Tibial nerve (tissue), 4 donors: ENCODE measurements at places on chromosomes 2 and 18. TPM values are rescaled to one million over a fixed set of nuclear protein-coding genes. Genes with fewer than 3 reads are reported as not detected.

Gene DHRS9
- 0.21 TPM for total RNA-seq

Gene KCNE4
- 8.4 TPM for total RNA-seq

Gene AGXT
- not detected for total RNA-seq

Gene EVA1A
- not detected for total RNA-seq

Gene EML6
- total RNA-seq = 18.0 TPM

Gene UBXN4
- 62.5 TPM for total RNA-seq

DNA sequence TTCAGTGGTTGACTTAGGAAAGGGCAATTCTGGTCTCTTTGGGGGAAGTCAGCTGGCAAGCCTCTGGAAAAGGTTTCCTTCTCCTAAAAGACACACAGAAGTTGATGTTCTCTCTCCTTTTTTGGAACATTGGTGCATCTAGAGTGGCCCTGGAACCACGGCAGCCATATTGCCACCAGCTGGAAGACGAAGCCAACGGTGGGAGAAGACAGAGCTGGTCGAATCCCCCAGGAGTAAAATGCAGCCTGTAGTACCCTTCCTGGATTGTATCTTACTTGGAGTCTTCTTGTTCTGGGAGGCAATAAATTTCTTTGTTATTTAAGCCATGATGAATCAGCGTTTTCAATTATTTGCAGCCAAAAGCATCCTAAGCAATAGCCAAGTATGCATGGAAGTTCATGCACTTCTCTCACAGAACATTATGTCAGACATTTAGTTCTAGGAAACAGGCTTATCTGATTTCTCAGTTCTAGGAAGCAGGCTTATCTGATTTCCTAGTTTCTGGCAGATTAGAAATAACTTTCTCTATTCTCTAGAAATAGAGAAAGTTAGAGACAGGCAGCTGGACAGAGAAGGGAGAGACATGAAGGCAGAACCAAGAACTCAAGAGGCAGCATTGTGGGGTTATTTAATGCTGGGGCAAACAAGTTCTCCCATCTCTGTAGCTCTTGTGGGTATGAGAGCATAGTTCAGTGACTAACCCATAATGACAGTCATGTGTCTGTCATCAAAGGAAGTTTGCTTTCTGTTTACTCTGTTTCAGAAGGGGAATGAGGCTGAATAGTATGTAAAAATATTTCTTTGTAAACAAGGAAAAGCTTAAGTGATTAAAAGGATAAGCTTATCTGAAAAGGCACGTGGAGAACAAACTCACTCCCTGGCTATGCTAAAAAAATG, 40.5 kb upstream of the NABP1 start:
- peak overlapping the region; percentile 62 for H3K27ac ChIP-seq
- H3K4me1 ChIP-seq = peaks cover 16% of the 10 kb centered on the region
- no peaks in the 10 kb centered on the region for H3K27me3 ChIP-seq
- no peak for DNase-seq
- H3K36me3 ChIP-seq = no peaks in the 10 kb centered on the region
- H3K4me3 ChIP-seq = no peak overlapping the region

DNA sequence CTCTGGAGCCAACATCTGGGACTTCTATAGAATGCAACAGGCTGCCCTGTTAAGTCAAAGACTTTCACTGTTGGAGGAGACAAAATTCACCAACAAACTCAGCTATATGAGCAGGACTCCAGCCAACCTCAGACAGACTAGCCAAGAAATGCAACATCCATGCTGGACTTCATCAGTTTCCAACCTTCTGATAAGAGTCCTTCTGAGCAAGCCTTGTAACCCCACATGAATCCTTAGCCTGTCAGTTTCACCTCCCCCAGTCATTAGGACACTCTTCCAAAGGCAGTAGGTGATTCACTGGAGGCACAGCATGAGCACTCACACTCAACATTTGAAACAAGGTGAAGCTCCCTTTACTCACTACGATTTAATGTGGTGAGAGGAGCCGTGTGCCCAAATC, 5.8 kb downstream of the TBC1D8 start:
- H3K27ac ChIP-seq = no peak overlapping the region
- no peak overlapping the region for H3K4me3 ChIP-seq
- no peaks in the 10 kb centered on the region for H3K27me3 ChIP-seq
- no peak for DNase-seq
- H3K4me1 ChIP-seq = no peaks in the 10 kb centered on the region

GRCh38 chr2:155062922-155063258, 364.4 kb downstream of the KCNJ3 start:
- no peak overlapping the region for H3K27ac ChIP-seq
- H3K4me3 ChIP-seq = no peak overlapping the region
- DNase-seq = no peak
- H3K36me3 ChIP-seq = no peaks in the 10 kb centered on the region
- no peaks in the 10 kb centered on the region for H3K4me1 ChIP-seq
- no peaks in the 10 kb centered on the region for H3K27me3 ChIP-seq

DNA sequence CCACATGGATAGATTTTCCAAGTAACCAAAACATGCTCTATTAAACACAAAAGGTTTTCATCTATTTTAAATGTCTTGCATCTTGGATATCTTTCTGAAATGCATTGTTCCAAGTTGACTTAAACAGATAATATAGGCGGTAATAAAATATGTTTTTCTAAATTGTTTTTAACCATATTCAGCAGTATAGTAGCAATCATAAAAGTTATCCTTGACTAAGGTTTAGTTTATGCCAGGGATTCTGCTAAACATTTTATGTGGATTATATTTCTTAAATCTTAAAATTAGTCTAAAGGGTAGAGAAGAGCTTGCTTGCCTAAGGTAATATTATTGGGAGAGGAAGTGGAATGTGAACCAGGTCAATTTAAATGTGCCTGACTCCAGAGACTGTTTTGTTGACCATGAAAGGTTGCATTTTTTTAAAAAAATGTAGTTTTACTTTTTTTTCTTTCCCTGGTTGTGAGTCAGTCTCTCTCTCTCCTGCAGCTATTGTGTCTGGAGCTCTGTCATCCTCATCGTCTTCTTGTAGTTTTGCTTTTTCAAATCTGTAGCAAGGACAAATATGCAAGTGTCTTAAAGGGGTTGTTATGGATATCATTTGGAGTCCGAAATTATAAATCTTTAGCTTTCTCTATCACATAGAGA, 309.1 kb upstream of the COL3A1 start:
- no peaks in the 10 kb centered on the region for H3K36me3 ChIP-seq
- no peaks in the 10 kb centered on the region for H3K27me3 ChIP-seq
- no peak overlapping the region for H3K4me3 ChIP-seq
- H3K27ac ChIP-seq = no peak overlapping the region
- no peak for DNase-seq

DNA sequence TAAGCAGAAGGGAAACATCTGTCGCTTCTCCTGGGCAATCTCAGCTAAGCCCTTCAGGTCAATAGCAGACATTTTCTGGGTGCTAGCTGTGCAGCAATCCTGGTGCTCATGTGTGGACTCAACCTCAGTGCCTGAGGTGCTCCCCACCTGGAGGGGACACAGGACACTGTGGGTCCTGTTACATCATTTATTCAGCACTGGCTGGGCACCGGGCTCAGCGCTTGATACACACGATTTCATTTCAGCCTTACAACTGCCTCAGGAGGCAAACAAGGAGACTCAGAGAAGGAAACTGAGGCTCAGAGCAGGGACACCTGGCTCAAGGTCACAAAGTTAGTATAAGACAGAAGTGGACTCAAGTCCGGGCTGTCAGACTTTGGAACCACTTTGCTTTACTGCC, 46.7 kb downstream of the MARCO start:
- no peak overlapping the region for H3K27ac ChIP-seq
- no peak overlapping the region for H3K4me3 ChIP-seq
- no peaks in the 10 kb centered on the region for H3K4me1 ChIP-seq
- no peaks in the 10 kb centered on the region for H3K36me3 ChIP-seq
- DNase-seq = no peak

GRCh38 chr2:13676269-13676668, 956.2 kb upstream of the LRATD1 start:
- H3K4me1 ChIP-seq = no peaks in the 10 kb centered on the region
- no peak overlapping the region for H3K4me3 ChIP-seq
- H3K27ac ChIP-seq = no peak overlapping the region
- H3K36me3 ChIP-seq = no peaks in the 10 kb centered on the region
- DNase-seq = no peak

- H3K27me3 ChIP-seq = no peaks in the 10 kb centered on the region
- DNase-seq = no peak
- H3K36me3 ChIP-seq = no peaks in the 10 kb centered on the region
- H3K4me1 ChIP-seq = no peaks in the 10 kb centered on the region
- no peak overlapping the region for H3K27ac ChIP-seq
Measured at GRCh38 chr2:180352620-180353019, 345.5 kb upstream of the CWC22 start.

GRCh38 chr2:153873052-153874048, 1.6 kb downstream of the GALNT13 start:
- H3K27ac ChIP-seq = no peak overlapping the region
- no peak overlapping the region for H3K4me3 ChIP-seq
- H3K36me3 ChIP-seq = no peaks in the 10 kb centered on the region
- peaks cover 26% of the 10 kb centered on the region for H3K27me3 ChIP-seq
- H3K4me1 ChIP-seq = peaks cover 5% of the 10 kb centered on the region
- no peak for DNase-seq

GRCh38 chr18:69490813-69491212, 90.1 kb downstream of the DOK6 start:
- H3K27ac ChIP-seq = no peak overlapping the region
- peaks cover 8% of the 10 kb centered on the region for H3K4me1 ChIP-seq
- H3K27me3 ChIP-seq = no peaks in the 10 kb centered on the region
- no peak overlapping the region for H3K4me3 ChIP-seq
- DNase-seq = no peak
- no peaks in the 10 kb centered on the region for H3K36me3 ChIP-seq

GRCh38 chr18:74142252-74142651, 5.4 kb downstream of the FBXO15 start:
- no peak for DNase-seq
- no peaks in the 10 kb centered on the region for H3K36me3 ChIP-seq
- H3K4me3 ChIP-seq = no peak overlapping the region
- H3K4me1 ChIP-seq = no peaks in the 10 kb centered on the region
- H3K27me3 ChIP-seq = no peaks in the 10 kb centered on the region

DNA sequence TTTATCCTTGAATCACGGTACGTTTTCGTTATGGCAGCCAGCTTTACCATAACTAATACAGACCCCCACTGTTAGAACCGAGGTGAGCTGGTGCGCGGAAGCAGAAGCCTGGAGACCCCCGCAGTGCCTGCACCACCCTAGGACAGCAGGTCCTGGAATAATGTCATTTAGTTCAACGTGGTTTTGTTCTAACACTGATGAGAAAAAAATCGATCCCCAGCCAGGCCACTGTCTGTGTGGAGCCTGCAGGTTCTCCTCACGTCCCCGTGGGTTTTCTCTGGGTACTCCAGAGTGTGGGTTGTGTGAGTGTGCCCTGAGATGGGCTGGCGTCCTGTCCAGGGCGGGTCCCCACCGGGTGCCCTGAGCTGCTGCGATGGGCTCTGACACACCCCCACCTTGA, 69.9 kb upstream of the ST3GAL5 start:
- no peak for DNase-seq
- peaks cover 7% of the 10 kb centered on the region for H3K4me1 ChIP-seq
- no peaks in the 10 kb centered on the region for H3K36me3 ChIP-seq
- H3K4me3 ChIP-seq = no peak overlapping the region

GRCh38 chr2:238689871-238690389, 158.0 kb upstream of the TWIST2 start:
- no peak overlapping the region for H3K4me3 ChIP-seq
- DNase-seq = no peak
- no peaks in the 10 kb centered on the region for H3K27me3 ChIP-seq
- H3K4me1 ChIP-seq = peaks cover 7% of the 10 kb centered on the region

DNA sequence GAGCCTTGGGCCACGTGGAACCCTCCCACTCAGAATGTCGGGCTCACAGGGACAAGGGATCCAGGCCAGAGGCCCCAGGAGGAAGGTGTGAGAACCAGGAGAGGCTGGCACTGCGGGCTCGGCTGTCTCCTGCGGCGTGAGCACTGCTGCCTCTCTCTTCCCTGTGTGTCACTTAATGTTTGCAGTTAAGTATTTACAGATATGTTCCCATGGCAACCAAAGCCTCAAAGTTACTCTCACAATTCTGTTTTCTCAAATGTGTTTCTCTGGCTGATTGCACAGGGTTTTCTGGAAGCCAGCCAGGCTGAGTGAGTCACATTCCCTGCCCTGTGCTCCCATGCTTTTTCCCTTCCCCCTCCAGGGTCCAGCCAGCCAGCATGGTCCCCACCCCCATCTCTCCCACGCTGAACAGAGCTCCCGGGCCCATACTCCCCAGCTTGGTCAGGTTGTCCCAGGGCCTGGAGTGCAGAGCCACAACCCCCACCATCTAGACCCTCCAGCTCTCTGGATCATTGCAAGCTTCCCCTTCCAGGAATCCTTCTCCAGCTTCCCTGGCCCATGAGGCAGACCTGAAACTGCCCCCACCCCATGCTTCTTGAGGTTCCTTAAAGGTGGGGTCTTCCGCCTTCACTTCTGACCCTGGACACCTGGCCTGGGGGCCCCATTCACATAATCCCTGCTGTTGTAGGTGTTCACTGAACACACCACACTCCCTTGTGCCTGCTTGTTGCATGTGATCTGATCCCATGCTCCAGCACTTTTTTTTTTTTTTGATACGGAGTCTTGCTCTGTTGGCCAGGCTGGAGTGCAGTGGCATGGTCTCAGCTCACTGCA, 265.9 kb downstream of the CELF4 start:
- DNase-seq = peak; percentile 86
- H3K4me1 ChIP-seq = peaks cover 10% of the 10 kb centered on the region
- no peak overlapping the region for H3K4me3 ChIP-seq
- H3K27ac ChIP-seq = no peak overlapping the region

DNA sequence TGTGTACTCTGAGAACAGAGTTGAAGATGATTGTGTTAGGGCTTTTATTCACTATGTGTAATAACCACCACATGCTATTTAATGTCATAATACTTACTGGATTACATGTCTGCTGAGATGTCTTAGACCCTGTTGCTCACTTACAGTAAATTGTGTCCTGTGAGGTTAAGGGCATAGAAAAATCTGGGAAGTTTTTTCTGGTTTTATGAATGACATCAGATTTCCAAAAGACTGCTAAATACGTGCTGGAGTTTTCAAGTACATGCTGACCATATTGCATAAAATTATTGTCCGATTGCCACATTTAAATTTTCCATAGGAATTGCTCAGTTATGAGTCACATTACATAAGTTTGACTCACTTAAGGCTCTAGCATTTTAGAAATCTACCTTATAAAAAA, 96.7 kb upstream of the COL5A2 start:
- no peaks in the 10 kb centered on the region for H3K36me3 ChIP-seq
- no peak for DNase-seq
- no peaks in the 10 kb centered on the region for H3K27me3 ChIP-seq
- H3K4me3 ChIP-seq = no peak overlapping the region
- no peak overlapping the region for H3K27ac ChIP-seq

DNA sequence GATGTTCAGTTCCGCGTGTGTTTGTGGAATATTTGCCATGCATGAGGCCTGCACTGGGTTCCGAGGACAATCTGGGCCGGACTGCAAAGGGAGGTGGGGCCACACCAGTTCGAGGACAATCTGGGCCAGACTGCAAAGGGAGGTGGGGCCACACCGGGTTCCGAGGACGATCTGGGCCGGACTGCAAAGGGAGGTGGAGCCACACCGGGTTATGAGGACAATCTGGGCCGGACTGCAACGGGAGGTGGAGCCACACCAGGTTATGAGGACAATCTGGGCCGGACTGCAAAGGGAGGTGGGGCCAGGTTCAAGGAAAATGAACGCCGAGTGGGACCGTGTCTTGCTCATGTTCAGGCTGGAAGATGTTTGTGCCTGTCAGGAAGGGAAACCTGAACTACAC, 97.8 kb upstream of the HDAC4 start:
- H3K4me3 ChIP-seq = no peak overlapping the region
- peaks cover 4% of the 10 kb centered on the region for H3K4me1 ChIP-seq
- peak overlapping the region; percentile 51 for H3K27ac ChIP-seq
- H3K27me3 ChIP-seq = no peaks in the 10 kb centered on the region
- peak; percentile 34 for DNase-seq
- no peaks in the 10 kb centered on the region for H3K36me3 ChIP-seq

- no peak overlapping the region for H3K27ac ChIP-seq
- no peaks in the 10 kb centered on the region for H3K36me3 ChIP-seq
- DNase-seq = no peak
- no peak overlapping the region for H3K4me3 ChIP-seq
- H3K4me1 ChIP-seq = no peaks in the 10 kb centered on the region
Measured at GRCh38 chr2:72673279-72673678, 152.6 kb downstream of the EXOC6B start.
